ENCODE measurements at places on chromosomes 5 and 9. TPM values are rescaled to one million over a fixed set of nuclear protein-coding genes. Genes with fewer than 3 reads are reported as not detected.

DNA sequence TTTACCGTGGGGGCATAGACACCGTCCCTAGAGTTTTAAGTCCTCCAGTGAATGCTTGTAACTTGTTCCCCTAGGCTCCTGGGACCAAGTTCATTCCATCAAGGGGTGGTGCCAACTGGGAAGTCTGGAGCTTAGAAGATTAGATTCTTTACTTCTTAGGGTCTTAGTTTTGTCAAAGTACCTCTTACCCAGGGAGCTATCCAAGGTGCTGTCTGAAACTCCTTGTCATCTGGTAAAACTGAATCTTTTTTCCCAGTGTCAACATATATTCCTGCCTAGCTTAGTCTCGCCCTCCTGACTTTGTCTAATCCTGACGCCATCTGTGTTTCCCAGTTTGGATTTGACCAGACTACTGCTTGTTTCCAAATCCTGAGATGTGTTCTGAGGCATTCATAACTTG, 41.6 kb downstream of the MAMDC2 start:
- no peak for DNase-seq

DNA sequence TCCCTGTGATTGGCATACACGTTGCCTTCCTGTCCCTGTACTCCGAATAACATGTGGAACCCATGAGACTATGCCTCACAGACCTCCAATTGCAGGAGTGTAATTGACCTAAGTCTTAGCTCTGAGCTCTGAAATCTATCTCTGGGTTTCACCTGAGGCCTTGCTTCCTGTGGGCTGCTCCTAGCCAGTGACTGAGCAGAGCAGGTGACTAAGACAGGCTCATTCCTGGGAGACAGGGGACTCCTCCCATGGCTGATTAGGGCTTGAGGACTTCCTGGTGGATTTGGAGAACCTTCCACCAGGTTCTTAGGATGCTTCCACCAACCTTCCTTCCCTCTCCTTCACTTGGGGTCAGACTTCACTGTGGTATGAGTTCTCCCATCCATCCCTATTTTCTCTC, 22.3 kb upstream of the MIER3 start:
- no peak for DNase-seq

CDH6 gene
- total RNA-seq: not detected

DNA sequence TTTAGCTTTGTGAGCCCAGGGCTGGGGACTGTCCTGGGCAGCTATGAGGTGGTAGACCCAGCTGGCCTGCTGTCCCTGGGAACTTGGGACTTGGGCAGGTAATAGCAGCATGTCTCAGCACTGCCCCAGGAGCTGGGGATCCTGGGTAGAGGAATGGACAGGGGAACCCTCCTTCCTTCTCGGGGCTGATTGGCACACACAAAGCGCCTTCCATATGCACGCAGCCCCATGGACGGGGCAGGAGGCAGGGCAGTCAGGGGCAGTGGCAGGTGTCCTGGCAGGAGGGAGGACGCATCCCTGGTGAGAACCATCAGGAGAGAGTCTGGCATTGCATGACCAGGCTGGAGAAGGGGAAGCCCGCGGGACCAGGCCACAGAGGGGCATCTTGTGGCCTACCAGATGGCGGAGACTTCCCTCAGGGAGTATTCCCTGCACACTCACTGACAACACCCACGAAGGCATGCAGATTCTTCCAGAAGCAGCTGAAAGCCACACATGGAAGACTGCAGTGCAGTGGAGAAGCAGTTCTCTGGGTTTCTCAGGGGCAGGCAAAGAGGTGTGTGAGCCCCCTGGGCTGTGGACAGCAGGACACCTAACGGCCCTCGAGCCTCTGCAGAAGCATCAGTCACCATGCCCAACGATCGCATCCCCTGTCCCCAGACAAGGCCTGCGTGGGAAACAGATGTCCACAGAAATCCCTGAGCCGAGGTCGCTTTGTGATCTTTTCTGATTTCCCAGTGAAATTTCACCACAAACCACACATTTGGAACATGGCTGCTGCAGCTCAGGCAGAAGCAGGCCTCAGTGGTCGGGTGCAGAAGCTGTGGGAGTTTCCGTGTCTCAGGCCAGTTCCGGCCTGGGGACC, 7.0 kb upstream of the NKD2 start:
- DNase-seq: no peak

GRCh38 chr9:77469515-77470231, 178.4 kb downstream of the GNA14 start:
- DNase-seq: no peak

DNA sequence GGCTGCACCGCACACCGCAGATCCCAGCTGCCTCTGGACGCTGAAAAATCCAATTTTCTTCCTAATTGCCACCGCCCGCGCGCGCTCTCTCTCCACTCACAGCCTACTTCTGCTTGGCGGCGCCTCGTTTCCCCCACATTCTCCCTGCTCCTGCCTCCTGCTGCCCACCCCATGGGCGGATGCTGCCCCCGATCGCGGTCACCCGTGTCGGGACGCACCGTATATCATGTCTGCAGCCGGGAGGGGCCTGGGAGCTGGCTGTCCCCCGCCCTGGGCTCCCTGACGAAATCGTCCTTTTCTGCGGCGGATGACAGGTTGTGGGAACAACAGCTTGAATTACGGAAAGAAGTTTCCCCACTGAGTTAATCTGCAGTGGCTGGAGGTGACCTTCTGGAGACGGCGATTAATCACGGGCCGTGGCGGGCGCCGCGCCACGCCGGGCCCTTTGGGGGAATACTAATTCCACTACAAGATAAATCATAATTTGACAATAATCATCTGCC, 36.3 kb upstream of the PSD2 start:
- DNase-seq: no peak

ARL14EPL gene
- not detected for total RNA-seq

GRCh38 chr9:105419816-105420597, 27.8 kb upstream of the FSD1L start:
- no peak for DNase-seq

DNA sequence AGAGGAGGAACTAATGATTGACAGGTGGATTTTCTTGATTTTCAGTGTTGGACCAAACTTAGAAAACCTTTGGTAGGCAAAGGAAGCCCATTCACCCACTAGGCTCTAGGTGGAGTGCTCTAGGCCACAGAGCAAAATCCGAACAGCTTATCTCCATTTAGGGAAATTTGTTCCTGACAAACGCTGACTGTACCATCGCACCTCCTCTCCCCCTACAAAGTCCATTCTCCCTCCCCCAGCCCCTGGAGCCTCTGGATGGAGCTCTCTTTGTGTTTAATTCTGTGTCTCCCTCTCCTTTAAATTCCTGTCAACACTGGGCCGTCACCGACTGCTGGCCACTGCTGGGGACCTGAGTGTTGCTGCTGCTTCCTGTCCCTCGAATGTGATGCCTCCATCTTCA, 350.1 kb upstream of the IRX2 start:
- no peak for DNase-seq

DNA sequence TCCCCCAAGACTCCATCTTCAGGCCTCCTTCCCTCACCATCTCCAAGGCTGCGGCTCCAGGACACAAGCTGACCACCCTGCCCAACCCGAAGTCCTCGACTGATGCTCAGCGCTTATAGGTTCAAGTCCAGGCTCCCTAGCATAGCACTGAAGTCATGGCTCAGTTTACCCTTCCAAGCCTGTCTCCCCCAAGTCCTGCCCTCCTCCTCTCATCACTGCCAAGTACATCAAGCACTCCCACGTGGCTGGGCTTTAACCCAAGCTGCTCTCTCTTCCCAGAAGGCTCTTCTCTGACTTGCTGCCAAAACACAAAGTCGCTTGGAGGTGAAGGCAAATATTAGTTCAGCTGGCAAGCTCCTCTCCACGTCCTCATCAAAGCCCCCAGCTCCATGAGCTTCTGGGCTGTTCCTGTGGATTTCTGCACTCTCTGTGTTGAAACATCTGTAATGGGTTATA, 22.1 kb upstream of the MARCHF6 start:
- DNase-seq: no peak

- DNase-seq: peak; percentile 15
Observed at GRCh38 chr9:2727966-2728613, 10.8 kb downstream of the KCNV2 start.

FAXDC2 gene
- not detected for total RNA-seq

DNA sequence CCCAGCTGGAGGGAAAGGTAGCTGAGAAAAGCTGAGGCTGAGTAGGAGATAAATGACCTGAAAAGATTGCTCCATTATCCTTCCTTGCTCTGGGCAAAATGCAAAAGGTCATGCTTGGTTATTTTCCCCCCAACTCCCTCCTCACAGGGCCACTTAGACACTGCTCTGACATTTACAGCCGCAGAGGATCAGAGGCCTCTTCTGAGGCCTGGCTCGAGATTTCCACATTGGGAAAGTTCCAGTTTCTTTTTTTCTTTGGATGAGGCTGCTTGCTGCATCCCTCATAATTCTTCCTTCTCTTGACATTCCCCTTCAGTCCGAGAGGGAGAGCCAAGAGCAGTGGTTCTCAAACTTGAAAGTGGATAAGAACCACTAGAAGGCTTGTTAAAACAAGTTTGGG, 60.1 kb upstream of the HSPA9 start:
- no peak for DNase-seq
